COR-L47 (cell line): ENCODE measurements at places on chromosomes 12 and 14.
A peak's percentile ranks its signal among the peaks of the same experiment; 100 is the strongest.

- DNase-seq: no peak
Observed at GRCh38 chr12:67331123-67331522, 62.0 kb downstream of the CAND1 start.

GRCh38 chr12:101634724-101635123, 40.0 kb downstream of the MYBPC1 start:
- DNase-seq: no peak

DNA sequence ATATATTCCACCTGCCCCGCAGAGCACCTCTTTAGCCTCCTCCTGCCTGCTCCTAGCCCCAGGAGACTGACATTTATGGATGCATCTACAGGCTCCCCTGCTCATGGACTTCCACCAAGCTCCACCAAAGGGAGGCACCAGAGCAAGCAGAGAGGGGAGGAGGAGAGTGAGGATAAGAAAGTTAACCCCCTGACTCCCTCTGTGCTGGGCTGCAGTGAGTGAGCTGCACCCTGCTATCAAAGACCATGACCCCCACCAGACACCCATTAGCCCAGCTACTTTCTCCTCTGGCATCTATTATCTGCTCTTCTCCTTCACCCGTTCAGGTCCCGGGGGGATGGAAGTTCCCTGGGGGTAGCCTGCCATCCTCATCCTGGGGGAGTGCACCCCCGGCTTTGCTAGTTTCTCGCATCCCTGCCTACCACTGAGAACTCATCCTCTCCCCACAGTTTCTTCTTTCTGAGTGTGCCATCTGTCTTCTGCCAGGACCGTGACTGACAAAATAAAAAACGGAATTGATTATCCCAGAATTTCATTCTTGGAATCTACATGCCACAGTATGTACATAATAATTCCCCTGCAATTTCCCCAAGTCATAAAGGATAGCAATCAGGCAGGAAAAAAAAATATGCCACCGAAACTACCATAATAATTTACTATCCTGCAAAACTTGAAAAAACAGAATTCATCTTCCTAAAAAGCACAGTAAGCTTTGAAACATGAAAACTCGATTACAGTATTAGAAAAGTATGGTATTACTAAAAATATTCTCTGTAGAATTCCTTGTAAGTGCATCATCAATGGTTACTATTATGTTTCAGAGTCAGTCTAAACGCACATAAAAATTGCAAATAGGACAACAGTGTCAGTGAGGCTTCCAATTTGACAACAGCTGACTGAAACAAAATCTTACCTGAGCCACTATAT, 45.2 kb downstream of the FOXN3 start:
- no peak for DNase-seq

- DNase-seq: peak; percentile 93
Observed at GRCh38 chr14:104477666-104478380, 101.7 kb upstream of the C14orf180 start.

DNA sequence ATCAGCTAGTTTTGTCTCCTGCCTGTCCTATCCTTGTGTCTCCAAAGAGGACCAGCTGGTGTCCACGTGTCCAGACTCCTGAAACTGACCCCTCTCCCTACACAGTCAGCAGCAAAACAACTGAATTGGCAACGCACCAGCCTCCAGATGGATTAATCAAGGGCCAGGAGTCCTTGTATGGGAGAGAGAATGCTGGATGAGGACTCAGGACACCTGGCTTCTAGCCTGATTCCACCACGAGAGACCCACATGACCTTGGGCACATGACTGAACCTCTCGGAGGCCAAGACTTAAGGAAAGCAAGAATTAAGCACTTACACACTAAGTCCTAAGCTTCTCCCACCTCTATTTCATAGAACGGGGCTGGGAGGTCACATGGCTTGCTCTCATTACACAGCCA, 60.4 kb upstream of the CMKLR1 start:
- DNase-seq: no peak

- no peak for DNase-seq
Observed at GRCh38 chr12:6758506-6759095, 5.7 kb upstream of the MLF2 start.

DNA sequence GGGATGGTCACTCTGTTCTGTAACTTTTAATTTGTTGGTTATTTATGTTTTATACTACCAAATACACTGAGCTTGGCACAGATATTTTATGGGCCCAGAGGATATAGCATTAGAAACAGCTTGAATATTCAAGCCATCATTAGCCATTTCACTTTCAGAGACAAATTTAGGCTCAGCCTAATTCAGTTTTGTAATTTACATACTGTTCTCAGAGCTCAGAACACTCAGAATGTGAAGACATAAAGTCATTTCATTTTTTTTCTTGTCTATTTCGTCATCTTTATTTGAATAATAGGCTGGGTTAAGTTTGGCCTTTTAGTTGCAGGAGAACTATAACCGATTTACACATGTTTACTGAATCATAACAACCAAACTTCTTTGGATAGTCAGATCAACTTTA, 361.7 kb downstream of the SNAPC1 start:
- no peak for DNase-seq

- no peak for DNase-seq
Observed at GRCh38 chr14:50094056-50094755, 22.2 kb downstream of the VCPKMT start.

- no peak for DNase-seq
Observed at GRCh38 chr14:34361504-34362011, 100.5 kb downstream of the SPTSSA start.

- no peak for DNase-seq
Observed at GRCh38 chr12:107857191-107857590, 82.7 kb downstream of the ASCL4 start.

DNA sequence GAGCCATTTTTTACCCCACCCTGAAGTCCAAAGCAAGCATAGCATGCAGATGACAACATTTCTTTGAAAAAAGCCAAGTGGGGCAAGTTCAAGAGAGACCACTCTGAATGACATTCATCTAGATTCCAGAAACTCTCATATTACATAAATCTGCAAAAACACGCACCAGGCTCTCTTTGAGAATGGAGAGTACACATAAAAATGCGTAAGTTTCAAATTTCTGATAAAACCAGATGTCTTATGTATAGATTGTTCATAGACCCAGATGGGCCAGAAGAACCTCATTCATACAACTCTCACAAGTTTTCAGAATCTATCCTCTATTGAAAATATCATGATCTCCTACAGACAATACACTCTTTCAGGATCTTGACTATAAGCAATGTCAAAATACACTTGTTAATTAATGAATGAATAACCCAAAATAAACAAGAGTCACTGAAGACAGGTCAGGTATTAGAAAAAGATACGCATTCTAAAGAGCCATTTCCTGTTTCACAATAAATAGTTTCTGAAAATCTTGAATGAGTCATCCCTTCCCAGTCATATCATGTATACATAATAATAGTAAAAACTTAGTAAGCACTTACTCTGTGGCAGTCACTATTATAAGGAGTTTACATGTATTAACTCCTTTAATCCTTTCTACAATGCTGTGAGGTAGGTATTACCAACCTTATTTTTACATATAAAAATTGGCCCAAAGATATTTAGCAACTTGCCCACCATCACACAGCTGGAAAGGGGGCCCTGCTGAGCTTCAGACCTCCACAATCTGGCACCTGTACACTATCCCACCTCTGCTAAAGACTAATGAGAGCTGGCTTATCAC, 72.0 kb downstream of the PPP2R5E start:
- DNase-seq: no peak

- DNase-seq: no peak
Observed at GRCh38 chr14:50475460-50475859, 56.9 kb downstream of the MAP4K5 start.

DNA sequence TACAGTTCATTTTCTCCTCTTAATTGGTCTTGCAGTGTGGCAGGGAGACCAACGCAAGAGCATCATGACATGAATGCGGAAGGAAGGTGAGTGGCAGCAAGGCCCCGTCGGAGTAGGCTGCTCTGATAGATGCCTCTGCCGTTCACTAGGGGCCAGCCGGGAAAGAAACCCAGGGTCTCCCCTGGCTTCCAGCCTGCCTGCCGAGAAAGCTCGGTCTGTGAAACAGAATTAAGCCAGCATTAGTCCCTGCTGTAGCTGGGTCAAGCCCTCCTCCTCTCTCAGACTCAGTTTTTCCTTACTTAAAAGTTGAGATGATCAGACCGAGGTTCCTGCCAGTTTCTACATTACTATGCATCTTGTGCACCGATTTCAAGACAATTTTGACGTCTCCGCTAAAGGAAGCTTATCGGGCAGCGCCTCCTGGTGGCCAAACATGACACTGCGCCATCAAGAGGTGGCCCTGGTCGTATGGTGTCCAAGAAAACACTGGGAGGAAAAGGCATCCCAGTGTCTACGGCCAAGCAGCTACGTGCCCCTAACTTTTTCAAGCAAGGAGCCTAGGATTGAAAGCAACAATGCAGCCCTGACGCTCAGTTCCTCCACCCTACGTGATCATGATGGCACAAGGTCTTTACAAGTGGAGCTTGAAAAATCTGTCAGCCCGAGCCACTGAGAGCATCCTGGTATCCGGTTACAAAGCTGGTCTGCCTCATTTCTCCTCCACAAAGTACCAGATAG, 131.6 kb downstream of the KSR2 start:
- peak; percentile 25 for DNase-seq

- DNase-seq: no peak
Observed at GRCh38 chr12:10400829-10401228, 8.7 kb downstream of the KLRC4 start.

- DNase-seq: no peak
Observed at GRCh38 chr12:24724814-24725213, 224.1 kb downstream of the BCAT1 start.

DNA sequence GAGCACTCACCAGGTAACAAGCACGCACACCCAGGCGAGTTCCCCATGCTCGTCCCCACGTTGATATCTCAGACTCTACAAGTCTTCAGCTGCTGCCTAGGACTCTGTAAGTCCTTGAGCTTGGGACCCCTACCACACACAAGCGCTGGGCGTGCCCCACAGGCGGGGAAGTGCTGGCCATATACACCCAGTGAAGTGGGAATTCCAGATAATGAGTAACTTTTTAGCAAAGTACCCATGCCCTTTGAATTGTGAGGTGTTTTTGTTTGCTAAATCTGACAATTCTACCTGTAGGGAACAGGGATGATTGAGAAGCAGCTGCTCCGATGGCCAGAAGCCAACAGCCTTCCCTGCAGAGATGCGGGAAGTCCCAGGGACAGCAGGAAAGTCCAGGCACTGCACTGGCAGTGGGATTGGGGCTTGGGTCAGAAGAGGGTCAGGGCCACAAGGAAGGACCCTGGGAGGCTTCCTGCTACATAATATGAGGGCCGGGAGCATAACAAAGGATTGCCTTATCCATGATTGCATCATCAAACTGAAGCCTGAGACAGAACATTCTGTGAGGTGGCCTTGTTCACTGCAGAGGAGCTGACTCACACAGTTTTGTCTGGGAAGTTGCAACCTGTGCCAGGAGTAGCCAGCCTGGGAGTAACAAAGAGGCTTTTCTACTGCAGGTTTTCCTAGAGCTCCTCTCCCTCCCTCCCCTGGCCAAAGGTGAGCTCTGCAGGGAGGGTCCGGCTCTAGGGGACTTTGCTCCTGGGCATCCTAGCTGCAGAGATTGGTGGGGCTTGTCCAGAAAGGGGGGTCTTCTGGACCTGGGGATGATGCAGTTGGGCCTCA, 13.2 kb upstream of the SERPINA3 start:
- DNase-seq: peak; percentile 63

DNA sequence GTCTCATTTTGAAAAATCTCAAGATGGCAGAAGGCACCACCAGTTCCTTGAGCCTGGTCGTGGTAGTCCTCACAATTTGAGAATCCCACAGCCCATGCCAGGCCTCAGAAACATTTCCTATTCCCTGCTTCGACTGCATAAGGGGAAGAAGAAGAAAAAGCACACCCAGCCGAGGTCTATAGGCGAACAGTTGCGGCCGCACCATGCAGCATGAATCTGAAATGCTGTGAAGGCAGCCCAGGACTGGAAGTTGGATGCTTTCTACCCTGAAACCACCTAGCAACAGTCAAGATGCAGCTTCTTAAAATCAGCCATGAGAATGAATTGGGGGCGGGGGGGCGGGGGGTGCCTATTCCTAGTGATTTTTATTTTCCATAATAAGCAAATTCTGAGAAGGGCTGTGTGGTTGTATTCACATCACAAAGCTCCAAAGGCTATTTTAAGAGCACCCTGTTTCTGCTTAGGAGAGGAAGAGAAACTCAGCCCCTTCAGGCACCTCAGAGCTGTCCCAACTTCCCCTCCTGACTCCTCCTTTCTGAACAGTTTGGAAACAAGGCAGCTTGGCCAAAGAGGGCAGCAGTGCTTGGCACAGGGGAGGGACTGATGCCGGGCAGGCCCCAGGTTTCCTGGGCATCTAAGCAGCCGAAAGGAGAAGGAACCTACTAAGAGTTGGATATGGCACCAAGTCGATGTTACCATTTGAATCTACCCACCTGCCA, 172.5 kb upstream of the FOXN3 start:
- DNase-seq: no peak

GRCh38 chr12:50527359-50527726, 22.6 kb downstream of the DIP2B start:
- DNase-seq: no peak

DNA sequence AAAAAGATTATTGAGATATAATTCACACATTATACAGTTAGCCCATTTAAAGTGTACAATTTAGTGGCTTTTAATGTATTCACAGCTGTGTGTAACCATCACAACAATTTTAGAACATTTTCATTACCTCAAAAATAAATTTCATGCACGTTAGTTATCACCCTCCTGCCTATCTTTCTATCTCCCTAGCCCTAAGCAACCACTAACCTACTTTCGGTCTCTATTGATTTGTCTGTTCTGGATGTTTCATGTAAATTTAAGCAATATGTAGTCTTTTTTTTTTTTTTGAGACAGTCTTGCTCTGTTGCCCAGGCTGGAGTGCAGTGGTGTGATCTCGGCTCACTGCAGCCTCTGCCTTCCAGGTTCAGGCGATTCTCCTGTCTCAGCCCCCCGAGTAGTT, 439.4 kb downstream of the PCNX1 start:
- DNase-seq: no peak

GRCh38 chr14:105439710-105440553, 20.3 kb downstream of the MTA1 start:
- peak; percentile 94 for DNase-seq

GRCh38 chr14:88342980-88343379, 19.9 kb upstream of the KCNK10 start:
- DNase-seq: no peak

GRCh38 chr12:6909421-6910145, 4.8 kb upstream of the ENO2 start:
- no peak for DNase-seq

GRCh38 chr12:75662511-75663159, 151.2 kb upstream of the KRR1 start:
- DNase-seq: no peak

DNA sequence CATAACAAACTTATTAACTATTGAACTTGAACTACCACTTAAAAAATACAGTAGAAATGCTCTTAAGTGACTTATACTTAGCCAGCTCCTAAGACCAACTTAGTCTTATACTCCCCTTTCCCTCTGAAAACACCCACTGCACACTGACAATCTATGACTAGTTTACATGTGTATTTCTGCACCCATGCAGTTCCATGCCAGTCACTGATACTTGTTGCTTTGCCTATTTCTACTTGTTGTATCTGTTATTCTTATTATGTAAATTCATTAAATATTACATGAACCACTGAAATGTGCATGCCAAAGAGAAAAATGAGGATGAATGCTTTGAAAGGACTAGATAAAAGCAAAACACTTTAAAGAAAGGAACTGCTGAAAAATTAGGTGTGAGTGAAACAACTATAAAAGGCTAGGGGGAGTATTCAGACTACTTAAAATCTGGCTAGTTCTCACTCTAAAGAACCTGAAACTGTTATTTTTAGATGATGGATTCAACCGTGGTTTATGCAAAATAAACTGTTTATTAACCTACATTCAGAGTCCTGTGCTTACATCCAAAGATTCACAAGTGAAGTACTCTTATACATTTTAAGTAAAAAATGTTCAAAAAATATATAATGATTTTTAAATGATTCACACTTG, 74.7 kb downstream of the RPS6KA5 start:
- DNase-seq: no peak
